ENCODE measurements at places on chromosomes 1 and 21. TPM values are rescaled to one million over a fixed set of nuclear protein-coding genes. Genes with fewer than 3 reads are reported as not detected.

DNA sequence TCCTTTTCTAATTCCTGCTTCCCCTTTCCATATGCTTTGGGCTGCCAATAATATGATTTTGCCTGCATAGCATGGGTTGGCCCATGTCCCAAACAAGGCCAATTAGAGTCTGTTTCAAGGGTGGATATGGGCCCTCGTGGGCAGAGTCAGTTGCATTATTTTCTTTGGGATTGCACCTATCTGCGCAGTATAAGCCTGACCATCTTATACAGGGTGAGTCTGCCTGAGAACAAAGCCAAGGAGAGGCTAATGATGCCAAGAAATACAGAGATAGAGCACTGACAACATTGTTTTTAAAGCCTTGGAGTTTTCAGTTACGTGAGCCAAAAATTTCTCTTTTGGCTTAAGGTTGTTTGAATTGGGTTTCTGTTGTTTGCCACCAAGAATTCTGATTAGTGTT, 18.6 kb downstream of the OVAAL start:
- DNase-seq = no peak

DNA sequence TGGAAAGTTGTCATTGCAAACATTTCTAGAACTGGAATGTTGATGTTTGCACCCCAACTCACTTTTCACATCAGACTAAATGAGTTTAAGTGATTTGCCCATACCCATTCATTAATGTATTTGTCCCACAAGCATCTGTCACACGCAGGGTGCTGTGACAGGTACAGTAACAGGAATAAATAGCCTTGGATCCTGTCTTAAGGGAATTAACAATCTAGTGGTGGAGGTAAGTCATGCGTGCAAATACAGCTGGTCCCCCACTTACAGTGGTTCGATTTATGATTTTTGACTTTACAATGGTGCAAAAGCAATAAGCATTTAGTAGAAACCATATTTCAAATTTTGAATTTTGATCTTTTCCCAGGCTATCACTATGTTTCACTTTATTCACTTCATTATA, 17.5 kb upstream of the PRDM2 start:
- DNase-seq = no peak

GRCh38 chr1:167081594-167082156, 8.5 kb downstream of the GPA33 start:
- no peak for DNase-seq

DNA sequence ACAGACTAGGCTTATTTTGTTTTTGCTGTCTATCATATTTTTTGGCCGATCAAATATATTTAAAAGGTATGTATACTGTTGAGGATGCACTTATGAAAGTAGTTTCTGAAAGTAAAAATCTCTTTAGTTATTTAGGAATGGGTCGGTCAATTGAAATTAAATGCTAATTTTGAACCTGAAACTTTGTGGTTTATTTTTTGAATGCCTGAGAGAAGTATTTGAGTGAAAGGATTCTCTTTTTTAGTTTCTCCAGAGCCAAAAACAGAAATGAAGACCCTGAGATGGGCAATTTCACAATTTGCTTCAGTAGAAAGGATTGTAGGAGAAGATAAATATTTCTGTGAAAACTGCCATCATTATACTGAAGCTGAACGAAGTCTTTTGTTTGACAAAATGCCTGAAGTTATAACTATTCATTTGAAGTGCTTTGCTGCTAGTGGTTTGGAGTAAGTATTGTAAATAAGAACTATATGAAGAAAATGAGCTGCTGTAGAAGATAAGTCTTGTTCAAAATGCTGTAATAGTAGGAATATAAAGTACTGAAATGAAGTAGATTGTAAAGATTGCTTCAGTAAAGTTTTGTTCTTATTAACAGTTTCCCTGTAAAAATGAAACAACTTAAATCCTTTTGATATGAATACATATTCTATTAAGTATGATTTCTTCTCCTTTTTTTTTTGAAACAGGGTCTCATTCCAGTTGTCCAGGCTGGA, 11.5 kb downstream of the USP1 start:
- no peak for DNase-seq

- DNase-seq = no peak
Measured at GRCh38 chr1:53614231-53615021, 124.5 kb downstream of the GLIS1 start.

GRCh38 chr1:44073528-44073927, 42.3 kb upstream of the SLC6A9 start:
- DNase-seq = no peak

GRCh38 chr1:36323636-36324352, at the start of gene EVA1B:
EVA1B (minus strand) TSS chr1:36323645; CDS start chr1:36323037, 608 bp downstream.
- DNase-seq = peak; percentile 68

GRCh38 chr21:43312751-43313169, 114.2 kb downstream of the SIK1 start:
- no peak for DNase-seq

DNA sequence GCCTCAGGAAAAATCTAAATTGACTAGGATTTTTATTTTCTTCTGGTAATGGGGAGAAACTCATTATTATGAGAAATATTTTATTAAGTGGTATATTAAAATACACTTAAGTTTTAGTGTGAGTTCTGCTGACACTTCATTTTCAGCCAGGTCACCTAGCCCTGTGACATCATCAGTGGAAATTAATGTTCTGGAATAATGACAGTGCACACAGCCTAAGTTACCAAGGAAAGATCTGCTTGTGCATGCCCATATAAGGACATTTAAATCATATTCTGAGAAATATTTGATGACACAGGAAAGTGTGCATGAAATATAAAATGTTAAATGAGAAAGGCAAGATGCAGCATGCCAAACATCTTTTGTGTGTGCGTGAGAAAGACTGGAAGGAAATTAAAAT, 102.0 kb downstream of the KIF14 start:
- DNase-seq = no peak

- DNase-seq = no peak
Measured at GRCh38 chr1:2875707-2876561, 74.4 kb upstream of the TTC34 start.

- no peak for DNase-seq
Measured at GRCh38 chr1:230105245-230105753, 38.3 kb downstream of the GALNT2 start.

DNA sequence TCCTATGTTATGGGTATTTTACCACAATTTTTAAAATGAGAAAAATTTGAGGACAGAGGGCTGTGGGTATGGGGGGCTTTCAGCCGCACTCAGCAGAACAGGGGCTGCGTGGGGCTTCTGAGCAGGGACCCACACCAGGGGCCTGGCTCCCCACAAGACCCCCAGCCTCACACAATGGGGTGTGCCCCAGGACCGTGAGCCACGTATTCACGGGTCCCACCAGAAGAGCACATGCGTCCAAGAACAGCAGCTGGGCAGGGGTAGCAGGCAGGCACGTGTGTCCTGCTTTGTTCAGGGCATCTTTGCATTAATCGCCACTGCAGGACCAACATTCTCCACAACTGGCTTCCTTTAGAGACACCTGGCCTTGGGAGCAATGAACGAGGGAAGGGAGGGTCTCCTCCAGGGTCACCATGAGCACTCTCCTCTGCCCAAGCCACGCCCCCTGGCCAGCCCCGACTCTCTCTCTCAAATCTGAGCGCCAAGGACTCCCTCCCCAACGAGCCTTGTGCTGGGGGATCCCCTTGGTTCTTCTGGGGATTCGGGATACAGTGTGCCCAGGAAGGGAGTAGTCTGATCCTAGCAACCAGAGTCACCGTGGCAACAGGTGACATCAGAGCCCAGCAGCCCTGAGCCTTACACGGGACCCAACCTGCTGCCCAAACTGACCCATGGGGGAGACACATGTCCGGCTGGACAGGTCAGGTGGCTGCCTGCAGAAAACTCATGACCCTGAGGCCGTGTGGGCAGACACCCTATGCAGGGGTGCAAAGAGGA, 7.4 kb upstream of the ARF1 start:
- no peak for DNase-seq

GRCh38 chr1:3391711-3392110, 62.8 kb upstream of the ARHGEF16 start:
- no peak for DNase-seq

DNA sequence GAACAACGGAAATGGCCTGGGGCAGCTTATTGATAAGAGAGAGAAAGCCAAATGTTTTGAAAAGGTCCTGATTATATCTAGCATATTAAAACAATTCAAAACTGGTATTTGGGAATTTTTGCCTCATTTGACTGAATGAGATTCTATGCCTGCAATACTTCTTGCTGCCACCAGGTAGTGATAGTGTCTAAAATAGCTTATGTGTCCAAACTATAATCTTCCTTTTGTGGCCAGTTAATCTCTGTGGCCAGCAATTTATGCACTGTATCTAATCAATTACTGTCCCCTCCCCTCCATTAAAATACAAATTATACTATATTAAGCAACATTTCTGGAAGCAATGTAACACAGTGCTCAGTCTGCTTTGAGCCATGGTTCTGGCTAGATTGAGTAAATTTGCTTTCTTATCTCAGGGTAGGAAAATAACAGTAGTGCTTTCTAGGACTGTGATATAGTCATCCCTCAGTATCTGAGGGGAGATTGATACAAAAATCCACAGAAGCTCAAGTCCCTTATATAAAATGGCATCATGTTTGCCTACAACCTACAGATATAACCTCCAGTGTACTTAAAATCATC, 91.8 kb downstream of the FOXD2 start:
- DNase-seq = no peak

GRCh38 chr1:182357171-182357570, 34.4 kb downstream of the GLUL start:
- DNase-seq = no peak

- DNase-seq = no peak
Measured at GRCh38 chr1:247962911-247963588, 2.0 kb upstream of the OR2AK2 start.

Gene RNASEL
- 2.5 TPM for polyA plus RNA-seq

Gene RORC
- 10.8 TPM for polyA plus RNA-seq

Gene CACYBP
- polyA plus RNA-seq = 94.9 TPM

Gene TCHHL1
- polyA plus RNA-seq = not detected

Gene TFF2
- polyA plus RNA-seq = not detected

Gene GLIS1
- polyA plus RNA-seq = 0.06 TPM
